ENCODE measurements at places on chromosomes 2 and 18.

- DNase-seq: no peak
These were observed 168.6 kb downstream of the INHBB start for GRCh38 chr2:120514521-120514920.

- DNase-seq: no peak
These were observed 13.7 kb upstream of the TEX261 start for GRCh38 chr2:71008342-71008741.

DNA sequence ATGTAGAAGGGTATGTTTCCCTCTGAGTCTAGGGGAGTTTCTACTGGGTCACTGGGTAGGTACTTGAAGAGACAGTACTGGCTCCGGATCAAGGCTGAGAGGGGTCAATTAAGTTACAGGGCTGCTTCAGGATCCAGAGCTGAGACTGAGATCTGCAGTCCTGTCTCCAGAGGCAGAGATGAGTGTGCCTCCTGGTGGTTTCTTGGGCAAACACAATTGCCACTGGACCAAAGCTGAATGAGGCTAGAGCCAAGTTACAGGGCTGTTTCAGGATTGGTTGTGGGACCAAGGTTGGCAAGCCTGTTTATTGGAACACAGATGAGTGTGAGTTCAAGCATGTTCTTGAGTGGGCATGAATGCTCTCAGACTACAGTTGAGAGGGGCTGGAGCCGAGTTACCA lies 157.9 kb downstream of the ADCYAP1 start:
- no peak for DNase-seq

GRCh38 chr18:72091369-72091768 lies 452.8 kb downstream of the CBLN2 start:
- DNase-seq: no peak

Measured in activated gamma-delta T cell treated with anti-CD3 and anti-CD28 coated beads, Interleukin-2, amount 50 U/mL, for 16 hours (primary cell).